ENCODE measurements at places on chromosomes 7 and 10.

GRCh38 chr10:9636216-9636615 is 1381.5 kb upstream of the CELF2 start:
- no peak for DNase-seq

DNA sequence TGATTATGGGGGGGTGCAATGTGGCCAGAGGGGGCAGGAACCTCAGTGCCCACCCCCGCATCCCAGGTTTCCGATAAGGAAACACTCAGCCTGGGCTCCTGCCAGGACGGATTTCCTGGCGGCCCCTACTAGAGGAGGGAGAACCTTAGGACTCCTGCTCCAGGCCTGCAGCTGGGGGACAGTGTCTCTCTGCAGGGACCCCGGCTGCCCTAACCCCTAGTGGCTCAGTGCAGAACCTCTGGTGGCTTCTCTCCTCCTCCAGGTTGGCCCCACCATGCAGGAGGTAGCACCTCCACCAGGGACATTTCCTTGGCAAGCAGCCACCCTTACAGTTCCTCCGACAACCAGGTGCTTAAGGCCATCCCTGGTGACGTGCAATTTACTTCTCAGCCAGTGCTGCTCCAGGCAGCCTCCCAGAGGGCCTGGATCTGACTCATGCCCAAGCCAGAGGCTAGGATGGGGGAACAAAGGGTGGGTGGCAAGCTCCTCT is 31.9 kb downstream of the SH2B2 start:
- DNase-seq = no peak

DNA sequence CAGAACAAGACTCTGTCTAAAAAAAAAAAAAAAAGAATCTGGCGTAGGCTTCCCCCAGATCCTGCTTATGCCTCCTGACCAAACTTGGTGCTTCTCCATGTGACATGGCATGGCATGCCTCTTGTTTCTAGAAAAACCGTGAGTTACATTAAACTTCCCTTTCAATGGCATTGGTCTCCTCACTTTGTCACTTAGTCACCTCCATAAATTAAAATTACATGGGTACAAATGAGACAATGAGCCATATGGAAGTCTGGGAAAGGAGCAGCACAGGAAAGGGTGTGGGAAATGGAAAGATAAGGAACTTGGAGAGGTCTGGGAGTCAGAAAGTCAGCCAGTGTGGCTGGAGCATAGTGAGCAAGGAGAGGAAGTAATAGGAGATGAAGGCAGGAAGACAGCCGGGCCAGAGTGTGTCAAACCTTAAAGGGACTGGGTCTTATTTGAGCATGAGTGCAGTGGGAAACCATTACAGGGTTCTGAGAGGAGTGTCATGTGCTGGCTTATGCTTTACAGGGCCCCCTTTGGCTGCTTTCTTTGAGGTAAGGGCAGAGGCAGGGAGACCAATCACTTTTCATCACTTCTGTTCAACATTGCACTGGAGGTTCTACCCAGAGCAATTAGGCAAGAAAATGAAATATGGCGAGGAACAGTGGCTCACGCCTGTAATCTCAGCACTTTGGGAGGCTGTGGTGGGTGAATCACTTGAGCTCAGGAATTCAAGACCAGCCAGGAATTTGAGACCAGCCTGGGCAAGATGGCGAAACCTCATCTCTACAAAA is 21.3 kb upstream of the ZMIZ2 start:
- DNase-seq = peak; percentile 96

GRCh38 chr7:27992755-27993493 is 187.7 kb downstream of the JAZF1 start:
- no peak for DNase-seq

- DNase-seq = no peak
Measured at GRCh38 chr7:93367254-93367653, 135.1 kb downstream of the VPS50 start.

DNA sequence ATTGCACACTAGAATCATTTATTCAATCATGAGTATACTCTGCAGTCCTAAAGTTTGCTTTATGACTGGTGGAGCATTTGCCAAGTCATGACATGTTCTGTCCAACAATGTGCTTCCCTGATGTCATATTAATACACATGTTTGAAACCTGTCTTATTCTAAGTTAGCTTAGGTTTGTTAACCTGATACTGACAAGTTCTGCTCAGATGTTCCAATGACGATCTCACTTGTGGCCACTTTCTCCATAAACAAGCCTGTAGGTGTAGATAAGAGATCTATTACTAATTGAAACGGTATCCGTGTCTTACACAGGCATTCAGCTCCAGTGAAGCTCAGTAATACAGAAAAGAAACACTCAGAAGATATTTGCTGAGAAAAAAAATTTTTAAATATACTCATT is 64.9 kb downstream of the GPR37 start:
- DNase-seq = no peak

DNA sequence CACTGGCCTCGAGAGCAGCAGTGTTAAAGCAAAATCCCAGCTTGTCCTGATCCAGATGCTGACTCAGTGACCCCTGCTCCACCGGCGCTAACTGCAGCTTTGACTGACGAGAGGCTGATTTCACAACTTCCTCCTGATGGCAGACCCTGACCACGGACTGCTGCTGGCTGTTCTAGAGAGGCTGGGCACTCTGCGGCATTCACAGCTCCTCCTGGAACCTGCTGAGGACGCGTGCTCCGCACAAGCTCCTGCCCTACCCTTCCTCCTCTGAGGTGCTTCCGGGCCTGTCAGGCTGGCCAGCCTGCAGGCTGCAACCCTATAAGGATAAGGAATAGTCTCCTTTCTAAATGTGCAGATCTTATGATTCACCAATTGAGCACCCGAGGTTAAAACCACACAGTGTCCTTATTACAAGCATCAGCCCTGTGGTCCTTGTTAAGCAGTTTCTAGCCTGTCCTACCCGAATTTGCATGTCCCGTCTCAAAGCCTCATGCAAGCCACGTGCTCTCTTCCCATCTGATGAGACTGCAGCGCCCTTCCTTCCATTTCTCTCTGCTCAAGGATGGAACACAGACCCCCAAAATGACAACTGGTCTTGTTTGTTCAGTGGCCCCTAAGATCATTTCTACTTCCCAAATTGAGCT is 35.5 kb upstream of the NCAPG2 start:
- peak; percentile 79 for DNase-seq

DNA sequence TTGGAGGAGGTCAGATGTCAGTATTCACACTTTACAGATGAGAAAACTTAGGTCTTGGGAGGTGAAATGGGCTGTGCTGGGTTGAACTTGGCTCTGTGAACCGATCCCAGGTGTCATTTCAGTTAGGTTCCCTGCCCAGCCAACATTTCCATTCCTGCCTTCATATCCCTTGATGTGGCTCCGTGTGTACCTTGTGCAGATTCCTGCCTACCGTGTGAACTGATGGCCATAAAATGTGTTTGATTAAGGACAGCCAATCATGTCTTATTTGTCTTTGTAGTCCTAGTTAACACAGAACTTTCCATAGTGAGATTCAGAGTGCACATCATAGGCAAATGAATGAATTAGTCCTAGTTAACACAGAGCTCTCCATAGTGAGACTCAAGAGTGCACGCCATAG is 101.0 kb upstream of the GATA3 start:
- DNase-seq = no peak

DNA sequence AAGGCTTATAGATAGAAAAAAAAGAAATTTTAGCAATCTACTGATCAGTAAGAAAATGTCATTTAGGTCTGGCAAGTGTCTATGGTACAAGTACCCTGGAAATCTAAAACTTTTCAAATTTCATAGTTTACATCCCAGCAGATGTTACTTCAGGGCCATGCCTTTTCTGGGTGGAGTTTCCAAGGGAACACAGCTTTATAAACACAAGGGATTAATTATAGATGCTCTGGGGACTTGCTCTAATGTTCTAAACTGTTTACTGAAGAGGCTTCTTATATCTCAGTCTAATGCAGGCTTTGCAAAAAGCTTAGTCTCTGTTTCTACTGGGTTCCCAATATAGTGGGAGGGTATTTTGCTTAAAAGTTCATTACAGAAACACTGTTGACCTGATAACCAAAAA is 3.1 kb downstream of the CD36 start:
- DNase-seq = no peak

GRCh38 chr10:131905267-131905571 is 4.4 kb downstream of the PPP2R2D start:
- DNase-seq = no peak

DNA sequence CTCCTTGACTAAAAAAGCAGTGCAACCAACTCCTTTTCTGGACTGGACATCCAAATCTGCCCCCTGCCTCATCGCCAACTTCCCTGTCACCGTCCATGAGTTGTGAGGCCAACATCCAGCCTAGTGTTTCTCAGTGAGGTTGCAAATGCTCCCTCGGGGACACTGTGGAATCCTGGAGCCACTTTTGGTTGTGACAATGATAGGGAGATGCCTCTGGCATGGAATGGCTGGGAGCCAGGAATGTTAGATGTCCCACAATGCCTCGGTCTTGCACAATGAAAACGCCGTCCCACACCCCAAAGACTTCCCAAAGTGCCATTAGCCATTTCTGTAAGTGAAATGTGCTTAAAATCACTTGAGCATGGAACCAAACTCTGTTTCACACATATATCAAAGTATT is 105.2 kb downstream of the OSBPL3 start:
- no peak for DNase-seq

- DNase-seq = no peak
Measured at GRCh38 chr10:130244031-130244927, 108.1 kb downstream of the GLRX3 start.

DNA sequence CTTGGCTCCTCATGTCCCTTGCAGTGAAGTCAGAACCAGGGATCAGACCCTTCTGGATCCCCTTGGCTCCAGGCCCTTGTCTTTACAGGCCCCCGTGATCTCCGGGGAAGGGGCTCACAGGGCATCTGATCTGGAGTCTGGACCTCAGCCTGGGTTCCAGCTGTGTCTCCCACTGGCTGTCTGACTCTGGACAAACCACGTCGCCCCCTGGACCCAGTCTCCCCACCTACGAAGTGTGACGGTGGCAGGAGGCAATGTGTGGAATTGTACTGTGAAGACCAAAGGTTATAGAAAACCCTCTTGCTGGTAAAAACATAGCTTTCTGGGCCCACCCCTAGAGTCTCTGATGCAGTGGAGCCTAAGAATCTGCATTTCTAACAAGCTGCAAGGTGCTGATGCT is 15.5 kb upstream of the C10orf71 start:
- no peak for DNase-seq

- DNase-seq = no peak
Measured at GRCh38 chr7:29569648-29570047, 6.0 kb downstream of the PRR15 start.

- DNase-seq = no peak
Measured at GRCh38 chr10:70509757-70510147, 31.2 kb downstream of the PALD1 start.

DNA sequence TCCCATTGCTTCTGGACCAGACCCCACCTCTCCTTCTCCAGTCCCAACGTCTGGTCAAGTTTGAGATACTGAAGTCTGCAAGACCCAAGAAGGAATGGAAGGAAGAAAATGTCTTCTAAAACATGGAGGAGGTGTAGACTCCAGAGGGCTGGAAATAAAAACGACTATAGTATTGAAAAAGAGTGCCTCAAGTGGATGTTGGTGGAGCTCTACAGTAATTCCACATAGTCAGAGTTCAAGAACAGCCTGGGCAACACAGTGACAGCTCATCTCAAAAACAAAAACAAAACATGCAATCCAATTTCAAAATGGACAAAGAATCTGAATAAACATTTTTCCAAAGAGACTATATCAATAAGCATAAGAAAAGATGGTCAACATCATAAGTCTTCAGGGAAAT is 2.3 kb upstream of the PCGF6 start:
- no peak for DNase-seq
